ENCODE measurements at places on chromosomes 11 and 22. TPM values are rescaled to one million over a fixed set of nuclear protein-coding genes. Genes with fewer than 3 reads are reported as not detected.

POGLUT3 gene
- 2.9 TPM for total RNA-seq

KCNK4 gene
- not detected for total RNA-seq

MS4A12 gene
- total RNA-seq: not detected

PNPLA3 gene
- 1.7 TPM for total RNA-seq

Data from bronchial epithelial cell (primary cell).